ENCODE measurements at places on chromosomes 1 and 21. TPM values are rescaled to one million over a fixed set of nuclear protein-coding genes. Genes with fewer than 3 reads are reported as not detected.

Gene CNIH3
- 1.1 TPM for polyA plus RNA-seq

Gene GRIK1
- polyA plus RNA-seq: not detected

Gene ST6GALNAC5
- polyA plus RNA-seq: not detected

Gene S100A14
- polyA plus RNA-seq: not detected

Gene AMY1C
- polyA plus RNA-seq: not detected
